ENCODE measurements at places on chromosomes 1 and 21.

DNA sequence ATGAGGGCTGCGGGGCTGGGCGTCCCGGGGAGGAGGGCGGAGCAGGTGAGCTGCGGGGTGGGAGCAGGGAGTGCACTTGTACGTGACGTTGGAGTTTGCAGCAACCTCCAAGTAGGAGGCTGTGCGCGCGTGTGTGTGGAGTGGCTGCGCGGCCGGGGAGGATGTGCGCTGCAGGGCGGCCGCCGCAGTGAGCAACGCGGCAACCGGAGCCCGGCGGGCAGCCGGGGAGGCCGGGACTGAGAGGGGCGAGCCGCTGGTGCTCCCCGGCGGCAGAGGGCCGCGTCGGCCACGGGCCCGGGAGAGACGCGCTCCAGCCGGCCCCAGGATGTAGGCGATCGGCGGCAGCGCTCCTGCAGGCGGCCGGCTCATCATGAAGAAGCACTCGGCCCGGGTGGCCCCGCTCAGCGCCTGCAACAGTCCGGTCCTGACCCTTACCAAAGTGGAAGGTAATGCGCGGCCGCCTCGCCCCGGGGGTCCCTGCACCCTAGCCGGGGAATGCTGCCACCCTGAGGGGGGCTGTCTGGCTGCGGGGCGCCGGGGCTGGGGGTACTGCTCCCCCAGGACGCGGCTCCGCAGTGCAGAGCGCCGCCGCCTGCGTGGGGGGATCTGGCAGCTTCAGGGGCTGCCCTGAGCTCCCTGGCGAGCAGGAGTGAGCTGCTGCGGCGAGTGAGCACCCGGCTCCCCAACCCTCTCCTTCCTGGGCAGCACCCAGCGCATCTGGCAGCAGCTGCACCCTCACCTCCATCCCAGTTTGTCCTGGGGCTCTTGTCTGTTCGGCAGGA lies 158.9 kb upstream of the COA6 start:
- no peak for DNase-seq

GRCh38 chr1:69553726-69554125 lies 14.0 kb upstream of the LRRC7 start:
- no peak for DNase-seq

- DNase-seq: no peak
These were observed 892.3 kb downstream of the LTN1 start for GRCh38 chr21:28100366-28100765.

DNA sequence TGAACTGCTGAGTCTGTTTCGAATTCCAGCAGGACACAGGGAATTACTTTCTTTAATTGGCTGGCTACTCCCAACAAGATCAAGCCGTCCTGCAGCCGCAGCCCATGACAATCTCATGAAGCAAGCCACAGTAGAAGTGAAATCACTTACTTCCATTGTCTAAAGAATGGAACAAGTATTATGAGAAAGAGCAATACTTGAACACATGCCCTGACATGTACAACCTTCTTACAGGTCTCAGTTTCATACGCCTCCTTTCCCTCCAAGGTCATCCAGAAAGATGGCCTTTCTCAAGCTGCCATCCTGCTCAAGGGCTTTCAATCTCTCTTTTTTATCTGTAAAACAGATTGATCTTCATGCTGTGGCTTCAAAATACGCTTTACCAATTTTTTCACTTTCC lies 85.1 kb downstream of the PCSK9 start:
- no peak for DNase-seq

GRCh38 chr21:16117331-16117730 lies 387.5 kb downstream of the USP25 start:
- DNase-seq: no peak

DNA sequence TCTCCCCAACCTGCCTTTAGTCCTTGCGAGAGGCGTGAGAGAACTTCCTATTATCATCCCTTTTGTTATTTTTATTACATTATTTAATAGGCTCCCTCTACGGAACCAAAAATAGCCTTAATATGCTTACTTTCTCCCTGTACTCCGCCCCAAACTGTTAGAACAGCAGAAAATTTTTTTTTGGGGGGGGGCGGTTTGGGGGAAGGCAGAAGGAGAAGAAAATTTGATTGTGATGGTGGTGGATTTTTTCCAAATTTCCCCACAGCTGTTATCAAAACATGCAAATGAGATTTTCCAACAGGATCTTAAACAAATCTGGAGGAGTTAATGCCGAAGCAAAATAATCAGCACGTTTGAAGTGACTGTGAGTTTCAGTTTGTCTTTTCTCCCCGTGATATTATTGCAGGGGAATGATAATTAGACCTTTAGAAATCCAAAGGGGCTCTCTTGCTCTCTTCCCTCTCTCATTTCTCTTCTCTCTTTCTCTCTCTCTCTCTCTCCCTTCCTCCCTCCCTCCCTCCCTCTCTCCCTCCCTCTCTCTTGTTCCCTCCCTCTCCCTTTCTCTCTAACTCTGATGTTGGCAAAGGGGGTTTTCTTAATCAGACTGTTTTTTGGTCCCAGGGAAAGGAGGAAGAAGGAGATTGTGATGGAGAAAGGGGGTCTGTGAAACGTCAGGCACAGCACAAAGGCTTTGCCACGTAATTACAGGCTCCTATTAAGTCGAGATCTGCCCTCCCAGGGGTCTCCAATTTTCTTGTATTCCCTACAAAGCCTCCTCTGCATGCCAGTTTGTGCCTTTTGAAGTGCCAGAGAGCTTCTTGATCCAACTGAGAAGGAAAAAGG lies 1.1 kb upstream of the PRRX1 start:
- no peak for DNase-seq

DNA sequence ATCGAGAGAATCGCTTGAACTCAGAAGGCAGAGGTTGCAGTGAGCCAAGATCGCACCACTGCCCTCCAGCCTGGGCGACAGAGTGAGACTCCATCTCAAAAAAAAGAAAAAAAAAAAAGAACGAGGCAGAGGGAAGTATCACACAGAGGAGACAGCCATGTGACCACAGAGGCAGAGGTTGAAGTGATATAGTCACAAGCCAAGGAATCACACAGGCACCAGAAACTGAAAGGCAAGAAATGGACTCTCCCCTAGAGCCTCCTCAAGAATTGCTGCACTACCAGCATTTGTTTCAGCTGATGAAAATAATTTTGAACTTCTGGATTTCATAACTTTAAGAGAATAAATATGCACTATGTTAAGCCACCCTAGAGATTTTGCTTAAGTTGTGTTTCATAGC lies 459.6 kb downstream of the PTPRC start:
- DNase-seq: no peak

GRCh38 chr1:16167331-16168143 lies 11.7 kb upstream of the EPHA2 start:
- no peak for DNase-seq

DNA sequence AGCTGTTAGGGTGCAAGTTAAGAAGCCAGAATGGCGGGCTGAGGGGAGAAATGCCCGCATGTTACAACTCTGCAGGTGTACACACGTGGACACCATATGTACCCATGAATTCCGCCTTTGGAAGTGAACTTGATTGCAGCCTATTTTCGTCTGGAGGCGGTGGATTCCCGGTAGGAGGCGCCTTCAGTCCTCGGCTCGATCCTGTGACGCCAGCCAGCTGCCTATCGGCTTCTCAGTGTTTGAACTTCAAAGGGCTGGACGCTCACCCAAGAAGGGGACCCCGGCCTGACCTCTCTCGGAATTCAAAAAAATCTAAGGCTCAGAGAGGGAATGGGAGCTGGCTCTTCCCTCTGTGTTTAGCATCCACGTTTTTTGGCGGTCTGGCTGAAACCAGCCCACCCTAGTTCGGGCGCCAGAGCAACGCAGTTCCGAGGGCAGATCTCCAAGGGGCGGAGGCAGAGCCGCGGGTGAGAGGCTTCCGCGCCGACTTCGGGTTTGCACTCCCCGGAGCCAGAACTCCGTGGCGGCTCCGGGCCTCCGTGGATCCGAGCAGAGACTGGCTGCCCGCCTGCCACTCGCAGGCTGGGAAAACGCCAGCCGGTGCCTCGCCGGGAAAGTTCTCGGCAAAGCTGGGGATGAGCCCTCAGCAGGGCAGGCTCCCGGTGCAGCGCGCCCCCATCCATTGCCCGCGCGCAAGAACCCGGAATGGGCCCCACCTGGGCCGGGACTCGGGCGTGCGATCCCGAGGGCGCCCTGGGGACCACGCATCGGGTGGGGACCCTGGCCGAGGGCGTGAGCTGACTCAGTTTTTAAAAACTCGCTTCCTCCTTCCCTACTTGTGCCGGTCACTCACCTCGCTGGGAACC lies 996 bp upstream of the TMEM51 start:
- DNase-seq: no peak

GRCh38 chr1:59994302-59995198 lies 68.0 kb upstream of the CYP2J2 start:
- DNase-seq: no peak

DNA sequence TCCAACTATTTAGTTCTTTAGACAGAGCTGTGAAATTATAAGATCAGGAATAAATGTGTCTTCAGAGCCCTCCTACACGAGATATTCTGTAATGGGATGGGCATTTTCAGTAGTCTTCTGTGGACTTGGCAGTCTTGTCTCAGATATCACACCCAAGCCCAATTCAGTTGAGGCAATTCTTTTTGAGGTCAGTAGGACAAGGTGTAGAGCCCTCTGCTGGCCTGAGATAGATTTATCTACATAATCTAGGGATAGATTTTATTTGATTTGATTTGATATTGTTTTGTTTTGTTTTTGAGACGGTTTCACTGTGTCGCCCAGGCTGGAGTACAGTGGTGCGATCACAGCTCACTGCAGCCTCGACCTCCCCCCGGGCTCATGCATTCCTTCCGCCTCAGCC lies 77.5 kb downstream of the FMN2 start:
- no peak for DNase-seq

GRCh38 chr1:236522937-236523703 lies 662 bp upstream of the LGALS8 start:
- DNase-seq: no peak

- no peak for DNase-seq
These were observed 25.2 kb upstream of the PRRC2C start for GRCh38 chr1:171460018-171460620.

DNA sequence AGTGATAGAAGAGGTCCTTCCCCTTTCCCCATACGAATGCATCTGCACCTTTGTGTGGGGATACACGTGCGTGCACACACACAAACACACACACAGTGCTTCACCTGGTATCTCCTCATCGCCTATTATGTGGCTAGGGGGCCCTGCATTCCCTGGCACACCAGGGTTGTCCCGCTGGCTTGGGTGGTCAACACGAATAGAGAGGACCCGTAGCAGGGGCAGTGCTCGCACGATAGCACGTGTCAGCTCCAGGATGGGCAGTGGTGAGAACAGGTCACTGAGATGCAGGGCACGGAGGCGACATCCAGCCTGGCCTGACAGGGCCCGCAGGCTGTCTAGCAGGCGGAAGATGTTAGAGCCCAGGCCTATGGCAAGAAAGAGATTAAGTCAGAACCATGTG lies 22.4 kb downstream of the LRRC41 start:
- DNase-seq: no peak

DNA sequence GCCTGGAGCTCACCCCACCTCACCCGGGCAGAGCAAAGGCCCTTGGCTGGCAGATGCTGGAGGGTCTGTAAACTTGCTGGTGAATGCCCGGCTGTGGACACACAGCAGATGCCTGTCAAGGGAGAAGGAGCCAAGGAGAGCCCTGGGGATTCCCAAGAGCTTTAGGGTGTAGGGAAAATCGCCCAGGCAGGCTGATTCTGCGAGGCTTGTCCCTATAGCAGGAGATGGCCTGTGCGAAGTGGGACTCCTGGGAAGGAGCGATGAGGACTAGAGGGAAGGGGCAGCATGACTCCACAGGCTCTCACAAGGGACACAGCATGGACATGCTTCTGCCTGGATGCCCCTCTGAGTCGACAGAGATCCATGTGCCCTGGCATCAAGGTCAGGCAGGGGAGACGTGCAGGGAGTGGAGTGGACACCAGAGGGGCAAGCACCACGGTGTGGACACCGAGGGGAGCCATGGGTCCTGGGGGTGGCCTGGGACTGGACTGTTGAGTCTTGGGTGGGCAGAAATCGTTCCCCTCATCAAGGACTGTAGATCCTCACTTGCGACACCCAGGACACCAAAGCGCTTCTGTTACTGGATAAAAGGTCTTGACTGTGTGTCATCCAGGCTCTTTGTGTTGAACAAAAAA lies 71.4 kb upstream of the ABCG1 start:
- DNase-seq: no peak

GRCh38 chr1:226674892-226675714 lies 64.0 kb downstream of the ITPKB start:
- DNase-seq: peak; percentile 40

GRCh38 chr1:190597294-190597693 lies 119.6 kb upstream of the BRINP3 start:
- no peak for DNase-seq
